ENCODE measurements at places on chromosomes 2 and 18. TPM values are rescaled to one million over a fixed set of nuclear protein-coding genes. Genes with fewer than 3 reads are reported as not detected.

The PIGN gene
- total RNA-seq, result 10.0 TPM

The MYCN gene
- not detected for total RNA-seq

The TSPYL6 gene
- not detected for total RNA-seq

The LDLRAD4 gene
- 2.7 TPM for total RNA-seq

The SP140 gene
- total RNA-seq, result 0.28 TPM

The MAP3K19 gene
- not detected for total RNA-seq

The IL36RN gene
- 0.06 TPM for total RNA-seq

The GALR1 gene
- not detected for total RNA-seq

The POU3F3 gene
- 0.05 TPM for total RNA-seq

The EIF2B4 gene
- total RNA-seq, result 58.3 TPM

The VWC2L gene
- total RNA-seq, result not detected

The AQP12B gene
- not detected for total RNA-seq

The TANK gene
- 57.2 TPM for total RNA-seq

Measured in A549 treated with CpdA at 1 μM for 4 hours (cell line).